NCI-H1092 (cell line): ENCODE measurements at places on chromosomes 5 and 9.

- DNase-seq = no peak
These were observed 24.4 kb upstream of the CTSL start for GRCh38 chr9:87701491-87701890.

DNA sequence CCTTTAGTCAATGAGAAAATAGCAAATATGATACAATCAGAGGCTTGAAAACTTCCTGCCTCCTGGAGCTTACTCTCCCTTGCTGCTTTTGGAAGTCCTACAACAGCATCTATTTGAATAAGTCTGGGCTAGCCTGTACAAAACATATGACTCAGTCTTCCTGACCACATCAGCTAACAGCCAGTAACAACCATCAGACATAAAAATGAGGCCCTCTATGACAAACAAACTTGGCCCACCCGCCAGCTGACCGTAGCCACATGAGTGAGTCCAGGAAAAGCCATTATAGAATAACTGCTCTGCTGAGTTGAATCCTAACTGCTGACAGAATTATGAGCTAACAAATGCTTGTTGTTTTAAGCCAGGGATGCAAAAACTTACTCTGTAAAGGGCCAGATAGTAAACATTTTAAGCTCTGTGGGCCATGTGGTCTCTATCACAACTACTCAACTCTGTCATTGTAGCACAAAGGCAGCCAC is 347.6 kb downstream of the PTPRD start:
- DNase-seq = no peak

DNA sequence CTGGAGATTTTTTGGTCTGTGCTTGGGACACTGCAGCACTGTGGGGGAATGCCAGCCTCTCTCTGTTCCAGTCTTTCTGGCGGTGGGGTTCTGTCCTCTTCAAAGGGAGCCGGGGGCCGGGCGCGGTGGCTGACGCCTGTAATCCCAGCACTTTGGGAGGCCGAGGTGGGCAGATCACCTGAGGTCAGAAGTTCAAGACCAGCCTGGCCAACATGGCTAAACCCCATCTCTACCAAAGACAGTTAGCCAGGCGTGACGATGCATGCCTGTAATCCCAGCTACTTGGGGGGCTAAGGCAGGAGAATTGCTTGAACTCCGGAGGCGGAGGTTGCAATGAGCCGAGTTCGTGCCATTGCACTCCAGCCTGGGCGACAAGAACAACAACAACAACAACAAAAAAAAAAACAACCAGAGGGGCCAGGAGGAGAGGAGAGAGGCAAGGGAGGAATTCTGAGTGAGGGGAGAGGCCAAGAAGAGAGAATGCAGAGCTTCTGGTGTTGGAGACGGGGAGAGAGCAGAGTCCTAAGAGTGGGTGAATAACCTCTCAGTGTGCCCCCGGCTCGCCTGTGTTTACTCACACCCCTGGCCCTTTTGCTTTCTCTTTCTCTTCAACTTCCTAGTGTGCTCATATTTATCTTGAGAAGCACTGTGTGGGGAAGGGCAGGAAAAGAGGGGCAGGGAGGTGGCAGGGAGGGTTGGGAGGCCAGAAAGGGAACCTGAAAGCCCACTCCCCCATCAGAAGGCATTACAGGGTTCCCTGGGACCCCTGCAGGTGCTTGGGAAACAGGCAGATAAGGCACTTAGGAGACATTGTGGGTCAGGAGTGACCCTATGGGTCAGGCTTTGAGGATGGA is 3.2 kb upstream of the SET start:
- no peak for DNase-seq

GRCh38 chr9:73683862-73684591 is 532.4 kb downstream of the ANXA1 start:
- no peak for DNase-seq

DNA sequence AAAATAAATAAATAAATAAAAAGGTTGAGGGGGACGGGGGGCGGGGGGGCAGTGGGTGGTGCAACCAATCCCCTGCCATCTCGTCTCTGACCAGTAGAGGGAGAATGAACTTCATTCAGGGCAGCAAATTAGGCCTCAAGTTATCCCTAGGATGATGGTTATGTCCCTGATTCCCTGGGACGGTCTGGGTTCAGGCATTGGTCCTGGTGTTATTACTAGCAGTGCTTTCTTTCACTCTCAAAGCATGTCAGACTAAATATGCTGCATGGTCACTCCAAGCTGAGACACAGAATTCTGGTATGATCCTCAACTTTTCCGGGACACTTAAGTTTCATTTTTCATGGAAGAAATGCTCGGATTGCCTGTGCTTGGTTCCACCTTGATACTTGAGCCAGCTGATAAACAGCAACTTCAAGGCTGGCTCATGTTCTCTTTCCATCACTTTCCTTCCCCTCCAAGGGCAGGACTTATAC is 59.4 kb downstream of the DAP start:
- no peak for DNase-seq

GRCh38 chr9:74846766-74847165 is 41.0 kb downstream of the TRPM6 start:
- DNase-seq = no peak

DNA sequence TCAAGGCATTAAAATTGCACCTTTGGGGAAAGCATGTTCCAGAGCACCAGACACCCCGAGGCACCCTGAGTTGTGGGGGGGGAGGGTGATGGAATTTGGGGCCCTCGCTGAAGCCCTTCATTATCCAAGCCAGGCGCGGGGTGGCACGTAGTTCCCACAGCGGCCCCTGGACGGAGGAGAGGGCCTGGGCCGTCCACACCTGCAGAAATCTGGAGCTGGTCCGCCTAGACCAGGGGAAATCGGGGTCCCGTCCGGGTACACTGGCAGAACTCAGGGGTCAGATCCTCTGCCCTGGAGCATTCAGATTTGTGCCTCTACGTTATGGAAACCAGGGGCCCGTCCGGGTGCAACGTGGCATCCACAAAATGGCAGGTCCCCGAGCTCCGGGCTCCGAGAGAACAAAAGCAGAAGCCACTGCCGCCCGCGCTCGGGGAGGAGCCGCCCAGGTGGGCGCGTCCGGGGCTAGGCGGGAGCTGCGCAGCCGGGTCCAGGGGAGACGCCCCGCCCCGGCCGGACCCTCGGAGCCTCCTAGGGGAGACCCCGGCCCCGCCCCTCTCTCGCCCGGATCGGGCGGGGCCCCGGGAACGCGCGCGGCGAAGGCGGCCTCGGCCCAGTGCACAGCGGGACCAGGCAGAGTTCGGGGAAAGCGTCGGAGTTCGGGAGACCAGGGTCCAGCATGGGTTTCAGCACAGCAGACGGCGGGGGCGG is at the start of gene PLEKHG4B:
PLEKHG4B (plus strand) TSS at position 613 of the 708 bp plus-strand sequence; CDS start at position 677, 64 bp downstream.
- peak; percentile 70 for DNase-seq

- DNase-seq = no peak
These were observed 304.7 kb upstream of the POU5F2 start for GRCh38 chr5:94045839-94046782.
